CD4-positive, alpha-beta T cell treated with Interleukin-10 for 1 hour (primary cell): ENCODE measurements at places on chromosomes 2 and 18.

DNA sequence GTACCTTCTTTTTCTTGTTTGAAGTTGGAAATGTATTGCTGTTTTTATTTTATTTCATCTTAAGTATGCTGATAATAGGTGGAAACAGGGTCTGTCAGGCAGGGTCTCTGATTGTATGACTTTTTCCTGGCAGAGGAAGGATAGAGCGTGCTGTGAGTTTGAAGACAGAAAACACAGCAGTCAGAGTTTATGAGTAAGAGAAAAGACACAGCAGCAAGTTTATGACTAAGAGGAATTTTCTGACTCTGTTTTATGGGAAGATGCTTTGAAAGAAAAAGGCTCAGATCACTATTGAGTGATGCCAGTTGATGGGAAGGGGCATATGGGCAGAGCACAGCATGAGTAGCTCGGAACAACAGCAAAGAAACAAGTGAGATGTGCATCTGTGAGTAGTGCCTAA lies 379.1 kb downstream of the MEIS1 start:
- DNase-seq = no peak

DNA sequence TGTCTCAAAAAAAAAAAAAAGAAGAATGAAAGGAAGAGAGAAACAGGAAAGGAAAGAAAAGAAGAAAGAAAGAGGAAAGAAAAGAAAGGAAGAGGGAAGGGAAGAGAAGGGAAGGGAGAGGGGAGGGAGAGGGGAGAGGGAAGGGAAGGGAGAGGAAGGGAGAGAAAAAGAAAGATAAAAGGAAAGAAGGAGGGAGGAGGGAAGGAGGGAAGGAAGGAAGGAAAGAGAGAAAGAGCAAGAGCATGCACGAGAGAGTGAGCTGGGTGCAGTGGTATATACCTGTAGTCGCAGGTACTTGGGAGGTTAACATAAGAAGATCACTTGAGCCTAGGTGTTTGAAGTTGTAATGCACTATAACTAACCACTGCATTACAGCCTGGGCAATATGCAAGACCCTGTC lies 6.6 kb upstream of the BAZ2B start:
- no peak for DNase-seq

DNA sequence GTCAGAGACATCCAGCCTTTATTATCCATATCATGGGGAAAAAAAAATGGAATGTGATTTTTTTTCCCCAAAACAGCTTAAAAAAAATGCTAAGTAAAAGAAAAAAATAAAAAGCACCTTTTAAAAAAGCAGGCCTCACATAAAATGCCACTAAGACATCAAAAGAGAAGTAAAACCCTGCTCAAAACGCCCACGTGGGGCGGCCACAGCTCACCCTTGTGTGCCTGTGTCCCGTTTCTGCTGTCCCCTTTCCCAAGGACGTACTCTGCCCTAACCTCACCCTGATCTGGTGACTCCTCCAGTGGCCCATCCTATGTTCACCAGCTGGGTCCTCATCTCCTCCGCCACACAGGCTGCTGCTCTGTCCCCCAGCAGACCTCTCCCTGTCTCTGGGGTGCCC lies 125.4 kb downstream of the NEDD4L start:
- no peak for DNase-seq

DNA sequence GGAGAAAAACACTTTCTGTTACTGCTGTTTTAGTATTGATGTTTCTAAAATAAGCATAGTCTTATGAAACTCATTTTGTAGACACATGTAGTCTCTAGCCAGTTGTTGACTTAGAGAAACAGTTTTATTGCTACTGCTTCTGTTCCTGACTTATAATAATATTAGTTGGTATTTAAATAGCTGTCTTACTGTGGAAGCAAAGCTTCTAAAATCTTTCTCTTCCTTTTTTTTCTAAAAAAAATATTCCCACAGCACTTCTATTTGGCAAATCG lies 121.8 kb downstream of the MTX2 start:
- no peak for DNase-seq

- no peak for DNase-seq
Measured at GRCh38 chr2:203500297-203500696, 34.8 kb downstream of the RAPH1 start.

- no peak for DNase-seq
Measured at GRCh38 chr2:230664128-230664527, 48.5 kb upstream of the CAB39 start.

DNA sequence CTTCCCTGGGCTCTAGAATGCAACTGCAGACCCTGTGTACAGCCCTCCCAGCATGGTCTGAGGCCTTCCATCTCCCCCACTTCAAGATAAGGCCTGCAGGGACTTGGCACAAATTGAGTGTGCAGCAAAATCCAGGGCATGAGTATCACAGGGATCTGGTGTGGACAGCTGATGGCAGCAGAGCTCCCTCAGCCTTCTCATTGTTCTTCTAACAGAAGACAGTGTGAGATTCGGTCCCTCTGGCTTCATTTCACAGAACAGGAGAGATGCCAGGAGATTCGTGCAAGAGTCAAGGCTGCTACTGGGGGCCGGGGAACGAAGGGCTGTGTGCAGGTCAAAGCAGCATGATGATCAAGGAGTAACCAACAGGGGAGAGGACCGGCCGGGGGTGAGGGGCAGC lies 85.8 kb downstream of the UXS1 start:
- peak; percentile 23 for DNase-seq

DNA sequence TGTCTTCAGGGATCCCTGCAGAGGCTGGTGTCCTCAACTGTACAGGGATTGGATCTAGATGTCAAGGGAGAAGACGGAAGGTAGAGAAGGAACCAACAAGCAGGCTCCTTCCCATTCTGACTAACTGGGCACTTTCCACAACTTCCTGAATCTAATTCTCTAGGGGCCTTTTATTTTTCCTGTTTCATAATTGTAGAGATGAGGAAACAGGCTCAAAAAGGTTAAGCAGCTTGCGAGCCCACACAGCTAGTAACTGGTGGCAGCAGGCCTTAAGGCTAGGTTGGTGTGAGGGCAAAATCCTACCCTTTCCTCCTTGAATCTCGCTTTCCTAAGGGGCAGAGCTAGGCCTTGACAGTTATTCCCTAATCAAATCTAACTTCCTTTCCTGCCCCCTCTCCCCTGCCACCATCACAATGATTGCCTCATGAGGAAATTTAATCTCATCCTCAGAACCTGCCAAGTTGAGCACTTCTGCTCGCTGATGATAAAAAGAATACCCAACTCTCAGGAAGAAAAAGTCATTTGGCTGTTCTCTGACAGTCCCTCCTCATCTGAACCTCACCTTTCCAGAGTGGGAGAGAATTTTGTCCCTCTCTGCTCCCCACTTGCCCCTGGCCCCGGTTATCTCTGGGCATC lies 35.7 kb upstream of the POLE4 start:
- no peak for DNase-seq

GRCh38 chr18:681985-682384 lies 24.5 kb downstream of the TYMS start:
- DNase-seq = peak; percentile 49

- no peak for DNase-seq
Measured at GRCh38 chr2:136750065-136750464, 15.3 kb upstream of the THSD7B start.

DNA sequence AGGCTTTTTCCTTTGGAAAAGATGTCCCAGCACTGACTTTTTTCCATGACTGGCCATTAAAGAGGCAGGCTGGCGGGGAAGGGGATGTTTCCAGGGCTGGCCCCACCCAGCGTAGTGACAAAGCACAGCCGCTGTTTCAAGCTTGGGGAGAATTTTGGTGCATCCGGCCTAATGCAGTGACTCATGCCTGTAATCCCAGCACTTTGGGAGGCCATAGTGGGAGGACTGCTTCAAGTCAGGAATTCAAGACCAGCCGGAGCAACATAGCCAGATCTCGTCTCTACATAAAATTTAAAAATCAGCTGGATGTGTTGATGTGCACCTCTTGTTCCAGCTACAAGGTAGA lies 78.0 kb upstream of the SH3BP4 start:
- no peak for DNase-seq

DNA sequence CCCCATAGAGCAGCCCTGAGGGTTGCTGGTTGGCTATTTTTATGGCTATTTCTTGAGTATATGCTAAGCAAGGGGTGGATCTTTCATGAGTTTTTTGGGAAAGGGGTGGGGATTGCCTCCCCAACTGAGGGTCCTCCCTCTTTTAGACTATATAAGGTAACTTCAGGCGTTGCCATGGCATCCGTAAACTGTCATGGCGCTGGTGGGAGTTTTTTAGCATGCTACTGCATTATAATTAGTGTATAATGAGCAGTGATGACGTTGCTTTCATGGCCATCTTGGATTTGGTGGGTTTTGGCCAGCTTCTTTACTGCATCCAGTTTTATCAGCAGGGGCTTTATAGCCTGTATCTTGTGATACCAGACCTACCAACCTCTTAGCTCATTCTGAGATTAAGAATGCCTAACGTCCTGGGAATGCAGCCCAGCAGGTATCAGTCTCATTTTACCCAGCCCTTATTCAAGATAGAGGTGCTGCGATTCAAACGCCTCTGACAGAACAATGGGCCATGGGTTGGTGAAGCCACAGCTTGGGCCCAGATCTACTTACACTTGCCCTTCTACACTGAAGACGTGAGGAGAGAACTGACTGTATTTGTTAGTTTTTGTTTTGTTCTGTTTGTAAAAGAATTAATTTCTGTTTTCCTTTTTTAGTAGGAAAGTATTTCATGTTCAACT lies 53.8 kb upstream of the TMEM163 start:
- DNase-seq = no peak

DNA sequence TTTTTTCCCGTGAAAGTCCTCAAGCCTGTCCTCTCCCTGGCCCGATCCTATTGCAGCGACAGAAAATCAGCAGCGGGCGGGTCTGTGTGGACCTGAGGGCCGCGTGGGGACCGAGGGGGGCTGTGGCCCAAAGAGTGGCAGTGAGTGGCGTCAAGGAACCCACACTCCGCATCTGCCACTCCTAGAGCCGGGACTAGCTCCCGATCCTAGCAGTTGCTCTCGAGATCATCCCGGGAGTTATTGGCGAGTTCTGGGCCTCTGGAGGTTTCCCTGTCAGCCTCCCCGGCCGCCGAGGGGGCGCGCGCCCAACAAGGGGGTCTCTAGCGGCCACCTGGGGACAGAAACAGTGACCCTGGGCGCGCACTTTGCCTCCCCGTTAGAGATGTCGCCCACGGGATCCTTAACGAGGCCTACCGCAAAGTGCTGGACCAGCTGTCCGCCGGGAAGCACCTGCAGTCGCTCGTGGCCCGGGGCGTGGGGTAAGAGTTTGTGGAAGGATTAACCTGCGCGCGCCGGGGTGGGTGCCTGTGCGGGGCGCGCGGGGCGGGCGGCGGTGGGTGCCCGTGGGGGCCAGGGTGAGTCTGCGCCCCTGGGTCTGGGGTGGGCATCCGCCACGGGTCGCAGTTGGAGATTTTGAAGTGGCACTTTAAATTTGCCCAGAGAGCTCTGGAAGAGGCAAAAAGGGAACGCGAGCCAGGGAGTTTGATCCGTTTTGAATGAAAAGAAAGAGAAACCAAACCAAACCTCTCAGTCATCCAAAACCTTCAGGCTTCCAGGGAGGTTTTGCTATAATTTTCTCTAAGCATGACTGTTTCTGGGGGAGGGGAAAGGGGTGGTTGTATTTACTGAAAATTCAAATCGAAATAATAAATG lies 3.5 kb downstream of the ADCYAP1 start:
- DNase-seq = no peak

DNA sequence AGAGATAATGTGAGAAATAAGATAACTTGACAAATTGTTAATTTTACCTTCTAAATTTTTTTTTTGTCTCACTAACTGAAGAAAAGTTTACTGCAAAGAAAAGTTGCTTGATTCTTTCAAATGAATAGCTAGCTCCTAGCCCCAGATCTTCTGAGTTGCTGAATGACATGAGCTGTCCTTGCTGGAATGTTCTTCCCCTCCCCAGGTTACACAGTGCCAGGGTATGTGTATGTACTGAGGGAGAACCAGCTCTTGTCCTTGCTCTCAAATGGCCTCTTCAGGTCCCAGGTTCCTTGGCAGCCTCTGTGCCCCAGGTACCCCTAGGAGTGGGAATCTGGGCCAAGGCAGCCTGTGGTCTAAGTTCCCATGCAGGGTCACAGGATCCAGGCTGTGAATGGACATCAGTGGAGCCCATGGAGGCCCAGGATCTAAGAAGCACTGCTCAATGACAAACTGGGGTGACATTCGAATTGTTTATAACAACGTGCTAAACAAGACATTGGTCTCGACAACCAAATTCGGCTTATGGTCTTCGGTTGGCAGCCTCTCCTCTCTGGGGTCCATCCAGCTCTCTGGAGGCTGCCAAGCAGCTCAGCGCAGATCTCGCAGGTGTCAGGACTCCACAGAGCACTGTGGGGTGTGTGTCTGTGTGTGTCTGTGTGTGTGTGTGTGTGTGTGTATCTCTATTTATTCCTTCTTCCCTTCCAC lies 17.1 kb upstream of the INO80C start:
- DNase-seq = no peak
